ENCODE measurements at places on chromosomes 13 and 19.

DNA sequence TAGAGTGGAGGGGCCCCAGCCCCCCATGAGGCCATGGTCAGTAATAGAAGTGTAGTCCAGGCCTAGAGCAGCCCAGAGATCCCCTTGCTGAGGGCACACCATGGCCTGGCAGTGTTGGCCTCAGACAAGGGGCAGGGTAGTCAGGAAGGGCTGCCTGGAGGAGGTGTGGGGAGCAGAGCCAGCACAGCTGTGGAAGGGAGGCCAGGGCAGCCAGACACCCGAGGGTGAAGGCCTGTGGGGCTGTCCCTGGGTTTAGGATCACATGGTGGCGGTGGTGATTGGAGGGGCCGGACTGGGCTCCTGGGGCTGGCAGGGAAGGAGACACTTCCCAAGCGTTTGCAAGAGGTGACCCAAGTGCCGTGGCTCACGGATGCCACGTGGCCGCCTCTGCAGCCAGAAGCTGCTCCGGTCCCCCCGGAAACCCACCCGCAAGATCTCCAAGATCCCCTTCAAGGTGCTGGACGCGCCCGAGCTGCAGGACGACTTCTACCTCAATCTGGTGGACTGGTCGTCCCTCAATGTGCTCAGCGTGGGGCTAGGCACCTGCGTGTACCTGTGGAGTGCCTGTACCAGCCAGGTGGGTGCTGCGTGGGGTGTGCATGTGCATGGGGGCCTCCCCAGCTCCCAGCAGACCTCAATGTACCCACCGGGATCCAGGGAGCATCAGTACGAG, 11.6 kb upstream of the TEKTIP1 start:
- no peak for DNase-seq

DNA sequence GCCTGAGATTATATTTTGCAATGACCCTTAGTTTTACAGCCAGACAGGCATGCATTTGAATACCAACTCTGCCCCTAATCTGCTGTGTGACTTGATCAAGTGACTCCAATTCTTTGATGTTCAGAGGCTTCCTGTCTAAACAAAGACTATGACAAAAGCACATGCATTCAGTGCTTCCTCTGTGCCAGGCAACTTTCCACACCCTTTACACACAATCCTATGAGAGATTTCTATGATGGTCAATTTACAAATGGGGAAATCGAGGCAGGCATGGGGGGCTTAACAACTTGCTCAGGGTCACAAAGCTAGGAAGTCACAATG, 3.7 kb upstream of the LYPD3 start:
- no peak for DNase-seq

DNA sequence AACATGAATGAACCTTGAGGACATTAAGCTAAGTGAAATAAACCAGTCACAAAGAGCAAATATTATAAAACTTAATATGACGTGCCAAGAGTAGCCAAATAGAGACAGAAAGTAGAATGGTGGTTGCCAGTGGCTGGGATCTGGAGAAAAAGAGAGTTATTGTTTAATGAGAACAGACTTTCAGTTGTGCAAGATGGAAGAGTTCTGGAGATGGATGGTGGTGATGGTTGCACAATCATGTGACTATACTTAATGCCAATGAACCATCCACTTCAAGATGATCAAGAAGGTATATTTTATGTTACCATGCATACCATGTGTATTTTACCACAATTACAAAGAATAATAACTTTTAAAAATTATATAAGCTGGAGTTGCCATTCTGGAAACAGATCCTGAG, 65.7 kb upstream of the MTIF3 start:
- no peak for DNase-seq

DNA sequence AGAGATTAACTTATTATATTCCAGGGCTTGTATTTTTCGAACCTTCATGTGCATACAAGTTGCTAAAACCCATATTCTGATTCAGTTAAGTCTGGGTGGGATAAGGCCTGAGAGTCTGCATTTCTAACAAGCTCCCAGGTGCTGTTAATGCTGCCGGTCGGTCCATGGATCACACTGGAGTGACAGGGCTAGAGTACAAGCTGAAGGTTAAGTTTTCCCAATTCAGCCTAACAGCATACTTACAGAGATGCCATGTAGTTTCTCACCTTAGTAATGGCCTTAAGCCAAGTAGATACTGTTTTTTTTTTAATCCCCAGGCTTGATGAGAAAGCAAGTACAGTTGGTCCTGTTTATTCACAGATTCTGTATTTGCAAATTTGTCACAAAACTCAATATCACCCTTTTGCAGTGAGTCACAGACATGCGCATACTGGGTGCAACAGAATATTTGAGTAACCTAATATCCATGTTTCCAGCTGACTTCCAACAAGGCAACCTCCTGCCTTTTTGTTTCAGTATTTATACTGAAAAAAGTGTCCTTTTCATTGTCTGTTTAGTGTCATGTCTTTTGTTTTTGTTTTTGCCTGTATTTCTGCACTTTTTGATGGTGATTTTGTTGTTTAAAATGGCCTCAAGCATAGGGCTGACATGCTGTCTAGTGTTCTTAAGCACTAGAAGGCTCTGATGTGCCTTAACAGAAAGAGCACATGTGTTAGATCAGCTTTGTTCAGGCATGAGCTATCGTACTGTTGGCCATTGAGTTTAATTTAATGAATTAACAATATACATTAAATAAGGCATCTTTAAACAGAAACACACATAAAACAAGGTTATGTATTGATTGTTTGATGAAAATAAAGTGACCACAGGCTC, 875.0 kb downstream of the PCDH9 start:
- no peak for DNase-seq

DNA sequence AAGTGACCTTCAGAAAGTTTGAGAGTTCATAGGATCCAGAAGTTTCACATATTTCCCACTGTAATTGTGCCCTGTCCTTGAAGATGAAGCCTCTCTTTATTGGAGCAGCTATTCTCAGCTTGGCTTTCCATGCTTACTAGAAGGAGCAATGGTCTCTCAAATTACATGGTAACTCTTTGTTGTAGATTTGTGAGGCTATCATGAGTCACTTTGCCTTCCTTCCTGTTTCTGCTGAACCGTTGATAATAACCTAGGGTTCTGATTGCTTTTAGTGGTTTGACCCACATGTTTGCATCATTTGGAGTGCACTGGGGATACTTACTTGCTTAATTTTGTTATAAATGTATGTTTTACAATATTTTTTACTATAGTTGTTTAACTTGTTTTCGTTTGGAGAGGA, 772.9 kb upstream of the SLITRK6 start:
- no peak for DNase-seq

DNA sequence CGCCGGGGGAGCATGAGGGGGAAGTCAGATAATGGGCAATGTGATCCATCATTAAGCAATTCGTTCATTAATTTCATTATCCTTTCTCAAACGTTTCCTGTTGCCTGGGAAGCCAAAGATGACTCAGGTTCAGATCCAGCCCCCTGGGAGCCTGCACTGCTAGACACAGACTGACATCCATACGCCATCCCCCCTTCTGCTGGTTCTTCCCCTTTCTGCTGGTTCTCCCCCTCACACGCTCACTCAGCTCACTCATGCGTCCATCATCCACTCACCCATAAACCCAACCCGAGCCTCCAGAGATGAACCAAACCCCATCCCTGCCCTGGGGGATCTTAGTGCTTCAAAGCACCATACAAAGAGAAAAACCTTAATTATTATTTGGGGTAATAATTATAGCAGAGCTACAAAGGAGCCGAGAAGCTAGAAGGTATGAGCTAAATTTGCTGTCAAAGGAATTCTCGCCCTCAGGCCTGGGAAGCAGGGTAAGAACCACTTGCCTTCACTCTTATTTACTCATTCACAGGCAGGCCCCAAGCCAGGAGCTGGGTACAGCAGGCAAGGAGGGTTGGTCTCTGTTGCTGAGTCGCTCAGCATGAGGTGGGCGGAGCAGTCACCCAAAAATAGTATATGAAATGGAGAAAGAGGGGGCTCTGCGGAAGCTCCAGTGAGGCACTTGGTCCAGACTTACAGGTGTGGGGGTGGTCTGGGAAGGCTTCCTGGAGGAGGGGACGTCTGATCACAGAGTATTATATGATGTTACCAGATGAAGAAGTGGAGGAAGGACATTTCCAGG, 7.0 kb upstream of the ZNF444 start:
- no peak for DNase-seq

GRCh38 chr13:50537029-50537428, 306.5 kb downstream of the DLEU7 start:
- DNase-seq = no peak

- DNase-seq = no peak
Observed at GRCh38 chr13:73849292-73849691, 284.9 kb downstream of the KLF12 start.

DNA sequence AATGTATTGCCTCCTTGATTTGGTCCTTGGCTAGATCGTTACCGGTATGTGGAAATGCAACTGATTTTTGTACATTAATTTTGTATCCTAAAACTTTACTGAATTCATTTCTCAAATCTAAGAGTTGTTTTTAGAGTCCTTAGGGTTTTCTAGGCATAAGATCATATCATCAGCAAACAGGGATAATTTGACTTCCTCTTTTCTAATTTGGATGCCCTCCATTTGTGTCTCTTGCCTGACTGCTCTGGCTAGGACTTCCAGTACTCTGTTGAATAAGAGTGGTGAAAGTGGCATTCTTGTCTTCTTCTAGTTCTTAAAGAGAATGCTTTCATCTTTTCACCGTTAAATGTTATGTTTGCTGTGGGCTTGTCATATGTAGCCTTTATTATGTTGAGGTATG, 12.0 kb upstream of the CYP2A13 start:
- no peak for DNase-seq

DNA sequence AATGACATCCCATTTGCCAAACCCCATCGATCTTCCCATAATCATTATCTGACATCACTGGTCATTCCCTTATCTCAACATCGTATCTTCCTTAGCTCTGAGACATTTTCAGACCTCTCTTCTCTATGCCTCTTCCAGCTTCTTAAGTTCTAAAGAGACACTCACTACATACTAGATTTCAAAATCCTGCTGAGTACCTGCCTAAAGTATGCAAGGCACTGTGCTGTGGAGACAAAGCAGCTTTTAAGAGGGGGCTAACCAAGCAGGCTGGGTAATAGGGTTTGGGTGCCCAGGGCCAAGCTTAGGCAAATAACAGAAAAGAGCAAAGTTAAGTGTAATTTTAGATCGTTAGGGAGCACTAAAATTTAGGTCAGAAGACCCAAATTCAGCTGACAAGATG, 3.4 kb upstream of the POMP start:
- DNase-seq = no peak

DNA sequence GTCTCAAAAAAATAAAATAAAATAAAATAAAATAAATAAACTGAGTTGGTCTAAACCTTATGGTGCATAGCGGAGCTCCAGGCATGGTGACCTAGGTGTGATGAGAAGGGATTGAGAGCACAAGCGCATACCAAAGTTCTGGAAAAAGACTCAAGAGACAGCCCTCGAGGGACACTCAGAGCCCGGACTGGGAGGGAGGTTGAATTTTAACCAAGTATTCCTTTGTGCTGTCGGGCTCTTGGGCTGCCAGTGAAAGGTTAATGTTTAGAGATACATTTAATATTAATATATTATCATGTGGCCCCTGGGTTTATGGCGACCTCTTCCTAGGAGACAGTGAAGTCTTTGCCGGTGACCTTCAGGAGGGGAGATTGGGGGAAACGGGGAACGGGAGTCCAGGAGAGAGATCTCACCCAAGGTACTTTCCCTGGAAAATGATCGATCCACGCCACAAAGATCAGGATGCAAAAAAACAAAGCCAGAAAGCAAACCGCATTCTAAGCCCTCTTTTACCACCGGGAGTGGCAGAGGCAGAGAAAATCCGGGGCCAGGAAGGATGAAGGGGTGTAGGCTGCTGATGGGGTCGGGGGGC, 1.6 kb downstream of the FUT6 start:
- DNase-seq = no peak

DNA sequence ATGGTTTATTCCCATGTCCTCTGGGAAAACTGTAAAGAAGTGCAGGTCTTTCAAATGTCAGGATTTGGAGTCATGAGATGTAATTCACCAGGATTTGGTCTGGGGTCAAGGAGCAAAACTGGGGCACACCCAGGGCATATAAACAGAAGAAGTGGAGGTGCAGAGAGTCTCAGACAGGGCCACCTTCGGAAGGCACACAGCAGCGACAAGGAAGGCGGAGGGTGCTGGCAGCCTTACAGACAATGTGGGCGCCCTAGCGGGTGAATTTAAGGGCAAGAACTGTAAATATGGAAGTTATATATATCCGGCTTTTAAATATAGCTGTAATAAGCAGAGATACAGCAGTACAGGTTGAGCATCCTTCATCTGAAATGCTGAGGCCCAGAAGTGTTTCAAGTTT, 31.2 kb downstream of the DHRS12 start:
- DNase-seq = no peak

- DNase-seq = no peak
Observed at GRCh38 chr13:62643007-62643483, 1227.4 kb upstream of the PCDH20 start.

GRCh38 chr19:3642987-3643673, 16.5 kb upstream of the CACTIN start:
- DNase-seq = no peak

DNA sequence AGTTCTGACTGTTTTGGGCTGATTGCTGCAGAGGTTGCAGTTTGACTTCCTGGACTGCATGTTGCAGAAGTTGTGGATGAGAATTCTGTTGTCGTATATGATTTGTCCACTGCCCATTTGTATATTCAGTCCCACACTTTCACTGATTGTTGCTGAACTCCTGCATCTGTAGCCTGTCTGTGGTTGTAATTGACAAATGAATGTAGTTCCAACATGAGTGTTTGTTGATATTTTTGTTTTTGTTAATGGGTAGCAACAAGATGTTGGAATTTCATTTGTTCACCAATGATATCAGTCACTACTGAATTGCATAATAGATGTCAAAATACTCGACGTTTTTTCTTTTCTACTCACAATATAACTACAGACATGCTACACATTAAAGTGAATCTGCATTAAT, 533.9 kb downstream of the DCT start:
- no peak for DNase-seq

DNA sequence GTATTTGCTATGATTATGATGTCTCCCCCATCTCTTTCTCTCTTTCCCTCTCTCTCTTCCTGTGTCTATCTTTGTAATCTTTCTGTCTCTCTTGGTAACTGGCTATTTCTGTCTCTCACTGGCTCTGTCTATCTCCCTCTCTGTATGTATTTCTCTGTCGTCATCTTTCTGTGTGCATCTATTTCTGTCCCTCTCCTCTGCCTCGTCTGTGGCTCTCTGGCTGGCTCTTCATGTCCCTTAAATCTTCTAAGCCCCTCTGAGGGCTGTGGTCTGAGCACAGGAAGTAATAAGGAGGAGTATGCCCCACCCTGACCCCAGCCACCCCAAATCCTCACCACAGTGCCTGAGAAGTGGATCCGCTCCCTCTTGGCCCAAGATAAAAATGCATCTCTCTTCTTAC, 104.4 kb downstream of the DNAJC15 start:
- no peak for DNase-seq

Data from stimulated activated naive CD4-positive, alpha-beta T cell treated with Interleukin-2 at 50 U/mL for 16 hours (primary cell).